Activated CD8-positive, alpha-beta memory T cell treated with anti-CD3 and anti-CD28 coated beads, Interleukin-2, amount 50 U/mL, for 48 hours (primary cell): ENCODE measurements at places on chromosomes 16 and 17.
A peak's percentile ranks its signal among the peaks of the same experiment; 100 is the strongest.

DNA sequence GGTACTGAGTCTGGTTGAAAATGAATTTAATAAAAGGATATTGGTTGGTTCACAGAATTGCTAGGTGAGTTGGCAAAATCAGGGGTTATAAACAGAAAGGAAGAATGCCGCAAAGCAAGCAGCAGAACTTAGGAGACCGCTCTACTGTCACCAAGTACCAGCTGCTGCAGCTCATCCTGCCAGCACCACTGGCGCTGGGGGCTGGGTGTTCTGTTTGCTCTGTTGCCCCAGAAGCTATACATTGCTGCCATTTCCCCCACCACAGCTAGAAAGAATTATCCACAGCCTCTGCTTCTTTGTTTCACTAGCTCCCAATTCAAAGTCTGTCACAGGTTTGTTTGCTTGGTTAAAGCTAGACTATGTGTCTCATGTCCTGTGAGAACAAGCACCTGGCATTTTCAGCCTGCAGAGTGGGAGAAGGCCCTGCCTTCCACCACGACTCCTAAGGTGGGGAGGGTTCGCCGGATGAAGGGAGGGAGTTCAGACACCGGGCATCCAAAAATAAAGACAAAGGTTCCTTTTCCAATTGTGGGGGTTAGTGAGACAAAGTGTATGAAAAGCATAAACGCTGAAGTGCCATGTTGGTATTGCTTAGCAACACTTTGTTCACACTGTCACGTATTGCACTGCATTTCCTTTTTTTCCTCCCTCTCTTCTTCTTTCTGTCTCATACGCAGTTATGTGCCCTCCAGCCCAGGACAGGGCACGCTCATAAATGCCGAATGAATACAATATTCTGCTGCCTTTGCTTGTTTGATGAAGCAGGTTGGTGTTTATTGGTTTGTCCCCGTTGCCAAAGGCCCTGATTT is 9.6 kb upstream of the CPD start:
- DNase-seq = no peak

GRCh38 chr17:17043461-17044271 is 1.4 kb downstream of the MPRIP start:
- DNase-seq = no peak

DNA sequence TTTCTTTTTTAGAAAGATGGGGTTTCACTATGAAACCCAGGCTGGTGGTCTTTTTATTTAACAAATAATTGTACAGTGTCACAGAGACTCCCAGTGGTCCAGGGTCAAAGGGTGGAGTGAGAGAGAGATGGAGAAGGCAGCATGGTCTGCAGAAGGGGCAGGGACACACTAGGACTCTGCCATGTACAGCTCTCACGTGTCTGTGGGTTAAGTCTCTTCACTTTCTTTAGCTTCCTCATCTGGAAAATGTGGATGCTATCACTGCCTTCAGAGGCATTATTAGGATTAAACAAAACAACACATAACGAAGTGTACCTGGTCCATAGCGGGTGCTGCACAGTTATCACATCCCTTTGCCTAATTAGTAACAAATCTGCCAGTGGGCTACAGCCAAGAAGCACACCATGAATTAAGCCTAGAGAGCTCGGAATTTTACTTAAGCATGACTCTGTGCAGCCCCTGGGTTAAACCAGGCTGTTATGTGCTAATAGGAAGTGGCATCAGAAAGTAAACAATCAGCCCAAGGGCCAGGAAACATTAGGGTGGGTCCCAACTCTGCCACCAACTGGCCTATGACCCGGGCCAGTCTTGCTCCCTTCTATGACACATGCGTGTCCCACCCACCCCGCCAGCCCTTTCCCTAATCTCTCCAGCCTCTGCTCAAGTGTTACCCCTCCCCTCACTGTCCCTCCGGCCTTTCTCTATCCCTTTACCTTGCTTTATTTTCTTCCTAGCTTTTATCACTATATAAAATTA is 13.9 kb downstream of the TOP3A start:
- no peak for DNase-seq

DNA sequence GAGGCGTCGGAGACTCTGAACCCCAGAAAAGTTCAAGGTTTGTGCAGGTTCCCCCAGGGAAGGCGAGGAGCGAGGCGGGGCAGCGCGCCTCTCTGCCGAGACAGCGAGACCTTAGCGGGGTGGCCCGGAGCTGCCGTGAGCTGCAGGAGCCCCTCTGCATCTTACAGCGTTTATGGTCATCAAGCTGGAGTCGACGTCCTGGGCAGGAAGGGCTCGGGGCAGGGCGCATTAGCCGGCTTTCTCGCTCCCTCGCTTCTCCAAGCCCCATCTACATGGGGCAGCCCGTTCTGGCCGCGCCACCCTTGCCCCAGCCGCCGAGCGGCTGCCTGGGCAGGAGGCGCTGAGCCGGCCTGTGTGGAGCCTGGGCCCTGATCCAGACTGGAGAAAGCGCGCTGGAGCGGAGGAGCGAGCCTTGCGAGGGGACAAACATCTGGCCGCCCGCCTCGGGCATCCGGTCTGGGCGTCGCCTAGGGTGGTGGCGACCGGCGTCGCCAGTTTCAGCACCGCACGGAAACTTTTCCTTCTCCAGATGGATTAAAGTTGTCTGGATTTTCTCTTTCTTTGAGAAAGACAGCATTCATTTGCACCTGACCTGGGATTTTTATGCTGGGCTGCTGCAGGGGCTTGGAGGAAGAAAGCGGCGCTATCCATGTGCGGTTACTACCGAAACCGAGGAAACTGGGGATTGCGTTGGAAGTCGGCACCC is 750 bp downstream of the TMEM132E start:
- peak; percentile 59 for DNase-seq

DNA sequence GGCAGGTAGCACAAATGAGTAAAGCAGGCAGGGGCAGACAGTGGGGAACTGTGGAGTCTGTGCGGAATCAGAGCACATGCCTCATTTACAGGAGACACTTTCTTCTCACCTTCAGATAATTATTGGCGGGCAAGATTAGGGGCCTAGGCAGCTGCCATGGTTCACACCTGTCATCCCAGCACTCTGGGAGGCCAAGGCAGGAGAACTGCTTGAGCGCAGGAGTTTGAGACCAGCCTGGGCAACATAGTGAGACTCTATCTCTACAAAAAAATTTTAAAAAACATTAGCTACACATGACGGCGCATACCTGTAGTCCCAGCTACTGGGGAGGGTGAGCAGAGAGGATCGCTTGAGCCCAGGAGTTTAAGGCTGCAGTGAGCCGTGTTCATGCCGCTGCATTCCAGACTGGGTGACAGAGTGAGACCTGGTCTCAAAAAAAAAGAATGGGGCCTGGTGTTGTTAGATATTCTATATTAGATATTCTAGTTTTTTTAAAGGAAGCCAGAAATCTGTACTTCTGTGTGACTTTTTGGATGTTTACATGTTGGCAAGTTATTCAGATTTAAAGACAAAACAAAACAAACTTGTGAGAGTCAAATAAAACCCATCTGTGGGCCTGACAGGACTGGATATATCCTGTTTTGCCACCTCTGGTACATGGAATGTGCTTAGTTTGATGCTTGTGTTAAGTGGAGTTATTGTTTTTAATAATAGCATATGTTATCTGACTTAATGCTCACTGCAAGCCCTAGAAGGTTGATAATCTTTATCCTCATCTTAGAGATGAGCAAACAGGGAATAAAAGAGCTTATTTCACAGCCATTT is 4.9 kb upstream of the LPCAT2 start:
- DNase-seq = no peak

- no peak for DNase-seq
These were observed 3.9 kb downstream of the SKAP1 start for GRCh38 chr17:48426019-48426665.

DNA sequence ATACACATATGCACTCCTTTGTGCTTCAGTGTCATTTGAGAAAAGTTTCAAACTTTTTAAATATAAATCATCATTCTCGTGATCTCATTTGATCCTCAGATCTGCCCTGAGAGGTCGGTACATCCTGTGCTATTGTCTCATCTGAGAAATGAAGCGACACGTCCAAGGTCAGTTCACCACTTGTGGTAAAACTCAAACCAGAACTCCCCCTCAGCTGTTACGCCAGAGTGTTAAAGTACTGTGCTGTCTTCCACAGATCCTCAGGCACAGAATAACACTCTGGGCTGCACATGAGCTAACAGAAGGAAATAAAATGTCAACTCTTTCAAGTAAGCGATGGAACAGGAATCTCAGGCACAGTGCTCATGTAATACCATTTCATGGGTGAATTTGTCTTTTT is 31.4 kb downstream of the ANKFN1 start:
- no peak for DNase-seq

DNA sequence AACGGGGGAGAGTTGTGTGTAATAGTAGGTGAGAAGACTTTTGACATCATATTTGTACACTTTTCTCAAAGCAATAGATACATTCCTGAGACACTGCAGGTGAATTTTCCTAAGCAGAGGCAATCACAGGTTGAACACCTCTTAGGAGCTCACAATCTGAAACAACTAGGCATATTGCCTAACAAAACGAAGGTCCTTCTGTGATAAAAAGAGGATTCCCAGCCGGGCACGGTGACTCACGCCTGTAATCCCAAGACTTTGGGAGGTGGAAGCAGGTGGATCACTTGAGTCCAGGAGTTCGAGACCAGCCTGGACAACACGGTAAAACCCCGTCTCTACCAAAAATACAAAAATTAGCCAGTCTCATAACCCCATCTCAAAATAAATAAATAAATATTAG is 17.4 kb downstream of the NXN start:
- DNase-seq = no peak

- no peak for DNase-seq
These were observed 21.4 kb downstream of the MPRIP start for GRCh38 chr17:17063546-17064122.

- DNase-seq = no peak
These were observed 5.9 kb downstream of the KRT14 start for GRCh38 chr17:41580687-41581365.

GRCh38 chr17:67111327-67111726 is 67.0 kb downstream of the CACNG1 start:
- DNase-seq = no peak

DNA sequence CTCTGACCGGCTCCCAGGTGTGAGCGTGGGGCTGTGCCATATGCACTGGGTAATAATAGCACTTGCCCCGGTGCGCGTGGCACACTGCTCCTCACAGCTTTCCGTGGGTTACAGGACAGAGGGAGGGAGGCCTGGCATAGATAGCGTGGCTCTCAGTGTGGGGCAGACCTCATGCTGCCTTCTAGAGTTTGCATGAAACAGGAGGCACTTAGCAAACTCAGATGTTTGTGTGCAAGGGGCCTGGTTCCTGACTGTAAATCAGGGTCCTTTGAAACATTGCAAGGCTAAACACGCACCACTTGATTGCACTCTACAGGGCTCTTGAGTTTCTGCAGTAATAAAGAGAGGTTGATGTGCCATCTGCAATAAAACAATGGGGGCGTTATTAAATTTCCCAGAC is 101.7 kb downstream of the RPTOR start:
- DNase-seq = no peak

DNA sequence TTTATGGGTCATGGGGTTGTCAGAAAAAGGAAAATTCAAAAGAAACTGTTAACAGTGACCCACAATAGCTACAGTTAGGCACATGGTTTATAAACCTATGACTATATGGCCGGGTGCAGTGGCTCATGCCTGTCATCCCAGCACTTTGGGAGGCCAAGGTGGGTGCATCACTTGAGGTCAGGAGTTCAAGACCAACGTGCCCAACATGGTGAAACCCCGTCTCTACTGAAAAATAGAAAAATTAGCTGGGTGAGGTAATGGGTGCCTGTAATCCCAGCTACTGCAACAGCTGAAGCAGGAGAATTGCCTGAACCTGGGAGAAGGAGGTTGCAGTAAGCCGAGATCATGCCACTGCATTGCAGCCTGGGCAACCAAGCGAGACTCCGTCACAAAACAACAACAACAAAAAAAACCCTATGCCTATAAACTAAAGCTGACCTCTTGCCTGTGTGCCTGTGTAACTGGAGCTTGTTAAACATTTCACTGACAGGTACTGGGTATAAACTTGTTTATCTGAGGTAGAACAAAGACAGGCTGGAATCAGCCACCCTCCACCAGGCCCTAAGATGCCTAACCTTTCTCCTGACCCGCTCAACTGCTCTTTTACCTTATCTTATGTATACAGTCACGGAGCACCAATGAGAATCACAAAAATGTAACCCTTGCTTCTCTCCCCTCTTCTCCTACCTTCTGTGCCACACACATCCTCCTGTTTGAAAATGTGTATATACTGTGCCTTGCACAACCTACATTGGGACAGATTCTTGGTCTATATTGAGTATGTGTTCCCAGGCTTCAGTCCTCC is 62.9 kb upstream of the ATF7IP2 start:
- DNase-seq = no peak

- no peak for DNase-seq
These were observed 12.0 kb downstream of the RARA start for GRCh38 chr17:40320756-40321523.

- DNase-seq = no peak
These were observed 3.9 kb upstream of the MRPS23 start for GRCh38 chr17:57853695-57854094.

- no peak for DNase-seq
These were observed 19.1 kb upstream of the GSG1L start for GRCh38 chr16:28082624-28083023.

- DNase-seq = no peak
These were observed 26.3 kb downstream of the MPG start for GRCh38 chr16:104355-104754.

GRCh38 chr17:36511216-36511615 is 23.5 kb downstream of the MYO19 start:
- peak; percentile 42 for DNase-seq

GRCh38 chr17:72772331-72772821 is 320.1 kb downstream of the SLC39A11 start:
- no peak for DNase-seq

- no peak for DNase-seq
These were observed 560.7 kb upstream of the PSMD7 start for GRCh38 chr16:73735954-73736353.

DNA sequence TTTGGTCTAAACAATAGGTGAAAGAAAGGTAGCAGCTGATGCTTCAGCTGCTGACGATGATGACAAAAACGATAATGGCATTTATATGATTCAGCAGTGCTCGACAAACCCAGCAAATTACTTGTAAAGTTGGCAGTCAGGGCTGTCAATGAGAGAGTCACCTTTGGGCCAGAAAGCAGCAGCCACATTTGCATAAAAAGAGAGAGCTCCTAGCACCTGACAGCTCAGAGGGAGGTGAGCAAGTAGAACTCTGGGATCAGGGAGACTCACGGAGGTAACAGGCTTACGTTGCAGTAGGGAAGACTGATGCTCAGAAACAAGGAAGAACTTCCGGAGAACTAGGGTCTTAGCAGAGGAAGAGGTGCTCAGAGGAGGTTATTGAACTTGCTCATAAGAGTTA is 291.9 kb upstream of the ZFHX3 start:
- DNase-seq = no peak

GRCh38 chr17:14156689-14157088 is 80.0 kb downstream of the CDRT15 start:
- no peak for DNase-seq

- DNase-seq = no peak
These were observed 1.7 kb upstream of the PRSS21 start for GRCh38 chr16:2815299-2815771.

GRCh38 chr16:59328961-59329360 is 594.8 kb upstream of the GOT2 start:
- DNase-seq = no peak
